Fibroblast of lung (primary cell): ENCODE measurements at places on chromosomes 7 and 10. TPM values are rescaled to one million over a fixed set of nuclear protein-coding genes. Genes with fewer than 3 reads are reported as not detected.

Gene GARIN1A
- 0.46 and 0.52 TPM in 2 replicates for polyA plus RNA-seq

Gene SMKR1
- 0.49 and 1.8 TPM in 2 replicates for polyA plus RNA-seq

- DNase-seq: no peak
Measured at GRCh38 chr10:120184547-120185337, 272.3 kb upstream of the PLPP4 start.

Gene IRF5
- 0.06 TPM in 1 of 2 replicates, not detected in the other for polyA plus RNA-seq

Gene OGDHL
- polyA plus RNA-seq: 0.06 and 0.08 TPM in 2 replicates

Gene TSPAN33
- 0.25 and 0.36 TPM in 2 replicates for polyA plus RNA-seq
